Activated CD8-positive, alpha-beta memory T cell treated with anti-CD3 and anti-CD28 coated beads for 4 hours (primary cell): ENCODE measurements at places on chromosomes 6 and 20.
A peak's percentile ranks its signal among the peaks of the same experiment; 100 is the strongest.

DNA sequence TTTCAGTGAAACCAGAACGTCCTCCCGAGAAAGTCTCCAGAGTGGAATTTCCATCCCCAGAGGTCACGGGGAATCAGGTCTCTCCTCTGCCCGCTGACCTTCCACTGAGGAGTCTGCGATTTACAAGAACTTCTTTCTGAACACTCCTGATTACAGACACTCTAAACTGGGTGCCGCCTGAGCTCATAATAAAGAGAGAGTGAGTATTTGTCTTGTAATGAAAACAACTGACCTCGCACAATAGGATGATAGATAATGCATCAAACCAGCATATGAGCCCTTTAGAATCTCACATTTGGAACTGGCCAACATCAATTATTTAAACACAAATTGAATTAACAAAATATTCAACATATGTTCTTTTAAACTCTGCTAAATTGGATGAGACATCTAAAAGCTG, 47.5 kb downstream of the DLL1 start:
- no peak for DNase-seq

DNA sequence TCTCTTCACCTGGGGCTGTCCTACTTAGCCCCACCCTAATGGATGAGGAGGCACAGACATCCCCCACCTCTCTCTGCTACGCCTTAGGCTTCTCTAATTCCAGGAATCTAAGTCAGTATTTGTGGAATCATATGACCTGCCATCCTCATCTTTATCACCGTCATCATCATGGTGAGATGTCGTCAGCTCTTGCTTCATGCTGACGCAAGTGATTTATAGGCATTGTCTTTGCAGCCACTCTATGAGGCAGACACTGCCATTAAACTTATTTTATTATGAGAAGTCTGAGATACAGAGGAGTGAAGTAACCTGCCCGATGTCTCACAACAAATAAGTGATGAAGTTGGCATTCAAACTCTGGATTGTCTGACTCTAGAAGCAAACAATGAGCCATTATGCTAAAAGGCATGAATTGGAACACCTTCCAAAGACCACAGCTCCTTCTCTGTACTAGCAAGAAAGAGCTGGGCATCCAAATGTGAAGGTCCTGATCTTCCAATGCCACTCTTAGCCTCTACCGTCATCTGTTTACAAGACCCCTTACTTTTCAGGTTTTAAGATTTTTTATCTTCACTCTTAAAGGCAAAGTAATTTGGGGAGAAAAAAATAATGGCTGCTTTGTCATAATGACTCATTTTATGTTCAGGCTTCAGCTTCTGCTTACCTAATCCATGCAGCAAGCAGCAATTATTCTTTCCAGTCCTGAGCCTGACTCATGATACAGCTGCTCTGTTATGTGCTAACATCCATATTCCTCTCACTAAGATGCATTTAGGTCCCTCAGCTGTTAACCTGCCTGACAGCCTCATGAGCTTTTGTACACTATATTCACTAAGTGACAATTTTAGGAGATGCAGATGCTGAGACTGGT, 113.7 kb upstream of the BCLAF1 start:
- DNase-seq: no peak

DNA sequence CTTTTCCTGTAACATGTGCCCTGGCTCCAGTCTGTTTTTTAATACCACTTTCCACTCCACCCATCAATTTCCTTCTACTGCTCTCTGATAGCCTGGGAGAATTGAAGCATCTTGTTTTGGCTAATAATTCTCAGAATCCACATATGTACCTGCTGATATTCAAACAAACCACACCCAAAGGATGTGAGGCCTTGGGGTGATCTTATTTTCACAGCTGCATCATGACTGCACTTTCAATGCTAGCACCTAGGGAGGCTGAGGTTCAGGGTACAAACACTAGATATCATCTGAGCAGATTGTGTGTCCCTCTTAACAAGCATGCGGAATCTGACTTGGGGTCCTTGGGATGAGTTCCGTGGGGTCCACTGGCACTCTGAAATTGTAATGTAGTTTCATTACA, 12.7 kb downstream of the FNDC1 start:
- no peak for DNase-seq

- no peak for DNase-seq
Measured at GRCh38 chr20:34570859-34571306, 12.4 kb downstream of the MAP1LC3A start.

DNA sequence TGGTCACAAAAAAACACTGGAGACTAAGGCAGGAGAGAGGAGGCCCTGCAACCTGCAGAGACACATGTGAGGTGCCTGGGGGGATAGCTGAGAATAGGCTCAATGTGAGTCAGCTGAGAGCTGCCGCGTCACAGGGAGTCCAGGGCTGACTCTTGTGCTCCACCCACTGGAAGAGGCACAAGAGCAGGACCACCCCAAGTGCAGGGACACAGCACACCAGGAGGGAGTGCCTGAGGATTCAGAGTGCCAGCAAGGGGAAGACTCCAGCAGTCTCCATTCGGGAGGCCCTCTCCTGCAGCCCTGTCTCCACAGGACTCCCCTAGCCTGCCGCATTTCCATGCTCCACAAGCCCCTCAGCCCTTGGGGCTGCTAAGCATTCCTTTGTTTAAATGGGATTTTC, 105.5 kb downstream of the HUS1B start:
- peak; percentile 4 for DNase-seq

DNA sequence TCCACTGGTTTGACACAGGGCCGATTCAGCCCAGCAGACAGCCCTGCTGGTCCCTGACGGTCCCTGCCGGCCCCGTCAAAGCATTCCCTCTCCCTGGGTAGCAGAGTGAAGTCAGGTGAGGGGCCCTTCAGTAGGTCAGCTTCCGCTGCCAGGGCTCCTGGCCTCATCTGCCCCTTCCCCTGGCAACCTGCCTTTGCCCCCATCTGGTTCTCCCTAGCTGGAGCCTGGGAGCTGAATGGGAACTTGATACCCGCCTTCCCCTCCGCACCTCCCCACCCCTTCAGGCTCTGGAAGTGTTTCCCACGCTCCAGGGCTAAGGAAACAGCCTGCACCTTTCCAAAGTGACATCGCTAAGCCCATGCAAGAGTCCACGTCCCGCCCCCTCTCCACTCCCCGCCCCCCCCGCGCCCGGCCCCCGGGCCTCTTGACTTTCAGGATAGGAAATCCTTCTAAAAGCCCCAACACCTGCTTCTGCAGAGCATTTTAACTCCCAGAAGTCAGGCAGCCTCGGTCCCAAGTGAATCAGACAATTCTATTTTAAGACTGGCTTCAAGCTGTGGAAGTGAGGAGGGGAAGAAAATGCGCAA, 53.3 kb downstream of the ISM1 start:
- DNase-seq: no peak

- DNase-seq: no peak
Measured at GRCh38 chr6:16028966-16029365, 99.9 kb upstream of the MYLIP start.

GRCh38 chr6:51618563-51618962, 468.9 kb downstream of the PKHD1 start:
- DNase-seq: no peak

- no peak for DNase-seq
Measured at GRCh38 chr6:40320947-40321346, 266.2 kb downstream of the LRFN2 start.

GRCh38 chr20:47246061-47246777, 110.3 kb downstream of the ZMYND8 start:
- no peak for DNase-seq

DNA sequence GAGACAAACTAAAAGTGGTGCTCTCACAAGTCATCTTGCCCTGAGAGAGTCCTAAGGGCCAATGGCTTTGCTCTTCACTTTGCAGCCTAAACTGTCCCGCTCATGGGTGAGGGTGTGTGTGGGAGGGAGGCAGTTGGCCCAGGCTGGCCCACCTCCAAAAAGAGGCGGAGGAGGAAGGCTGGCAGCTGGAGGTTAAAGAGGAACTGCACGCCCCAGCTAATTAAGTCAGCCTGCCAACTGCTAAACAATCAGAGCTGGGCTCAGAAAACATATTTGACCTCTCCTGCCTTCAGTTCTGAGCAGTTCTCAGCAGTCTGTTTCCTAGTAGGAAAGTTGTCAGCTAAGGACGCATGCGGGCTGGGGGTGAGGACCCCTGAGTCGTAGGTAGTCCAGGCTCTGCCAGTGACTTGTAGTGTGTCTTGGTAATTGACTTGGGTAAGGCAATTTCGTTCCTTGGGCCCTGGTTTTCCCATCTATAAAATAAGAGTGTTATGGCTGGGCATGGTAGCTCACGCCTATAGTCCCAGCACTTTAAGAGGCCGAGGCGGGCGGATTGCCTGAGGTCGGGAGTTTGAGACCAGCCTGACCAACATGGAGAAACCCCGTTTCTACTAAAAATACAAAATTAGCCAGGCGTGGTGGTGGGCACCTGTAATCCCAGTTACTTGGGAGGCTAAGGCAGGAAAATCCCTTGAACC, 17.0 kb downstream of the GSS start:
- DNase-seq: no peak

DNA sequence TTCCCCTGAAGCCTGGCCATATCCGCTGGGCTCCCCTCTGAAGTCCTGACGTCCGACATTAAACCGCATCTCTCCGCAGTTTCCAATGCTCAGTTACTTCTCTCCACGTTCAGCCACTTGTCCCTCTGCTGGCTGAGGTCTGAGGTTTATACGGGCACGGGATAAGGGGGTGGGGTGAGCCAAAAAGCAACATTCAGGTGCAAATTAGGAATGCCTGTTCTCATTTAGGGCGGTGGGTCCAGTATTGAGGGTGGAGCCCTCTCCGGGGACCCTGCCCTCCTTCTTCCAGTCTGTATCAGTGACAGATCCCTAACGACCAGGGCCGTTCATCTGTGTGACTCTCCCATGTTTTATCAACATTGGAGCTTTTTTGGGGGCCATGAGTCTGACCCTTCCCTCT, 1454.4 kb downstream of the HACE1 start:
- no peak for DNase-seq

DNA sequence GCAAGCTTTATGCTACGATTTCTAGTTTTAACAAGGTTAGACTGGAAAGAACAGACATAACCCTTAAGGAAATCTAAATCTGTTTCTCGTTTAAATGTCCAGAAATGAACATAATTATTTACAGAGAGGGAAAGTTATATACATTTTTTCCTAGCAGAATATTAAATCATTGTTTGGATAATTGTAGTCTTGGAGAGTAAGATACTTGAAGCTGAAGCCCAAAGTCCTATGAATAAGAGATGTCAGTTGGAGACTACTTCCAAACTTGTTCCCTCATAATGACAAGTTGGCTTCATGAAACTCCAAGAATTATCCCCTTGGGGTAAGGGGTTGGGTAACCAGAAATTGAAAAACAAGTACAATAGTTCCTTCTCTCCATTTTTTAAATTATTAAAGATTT, 911.1 kb upstream of the MAN1A1 start:
- DNase-seq: no peak

DNA sequence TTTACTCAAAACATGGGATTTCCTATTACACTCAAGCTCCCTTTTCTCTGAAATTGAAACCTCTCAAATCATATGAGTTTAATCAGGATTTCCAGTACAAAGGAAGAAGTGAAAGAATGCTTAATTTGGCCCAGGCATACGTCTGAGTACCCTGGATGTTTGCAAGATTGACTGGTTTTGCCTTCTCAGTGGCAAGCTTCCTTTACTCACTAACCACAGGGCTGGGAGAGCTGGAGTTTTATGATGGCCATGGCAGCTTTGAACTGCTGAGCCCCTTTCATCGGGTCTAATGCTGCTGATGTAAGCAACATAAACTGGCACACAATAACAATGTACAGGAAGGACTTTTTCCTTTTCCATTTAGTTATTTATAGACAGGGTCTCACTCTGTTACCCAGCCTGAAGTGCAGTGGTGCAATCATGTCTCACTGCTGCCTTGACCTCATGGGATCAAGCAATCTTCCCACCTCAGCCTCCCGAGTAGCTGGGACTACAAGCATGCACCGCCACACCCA, 194.8 kb downstream of the SLC35F1 start:
- no peak for DNase-seq

DNA sequence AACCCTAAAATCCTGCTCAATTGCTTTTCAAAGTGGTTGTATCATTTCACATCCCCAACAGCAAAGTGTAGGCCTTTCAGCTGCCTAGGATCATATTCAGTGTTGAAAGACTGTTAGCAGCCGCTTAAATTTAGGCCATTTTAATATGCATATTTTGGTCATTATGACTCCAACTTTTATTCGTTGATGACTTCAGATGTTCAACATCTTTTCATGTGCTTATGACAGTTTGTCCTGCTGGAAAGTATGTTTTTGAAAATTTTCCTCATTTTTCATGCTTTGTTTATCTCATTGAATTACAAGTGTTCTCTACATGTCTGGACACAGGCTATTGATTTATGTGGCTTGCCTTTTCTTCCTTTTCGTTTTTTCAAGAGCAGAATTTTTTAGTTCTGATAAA, 244.0 kb downstream of the THBS2 start:
- DNase-seq: no peak

GRCh38 chr6:41271901-41272395, 14.5 kb downstream of the TREM1 start:
- no peak for DNase-seq

GRCh38 chr6:17865243-17865642, 122.2 kb downstream of the KIF13A start:
- no peak for DNase-seq

DNA sequence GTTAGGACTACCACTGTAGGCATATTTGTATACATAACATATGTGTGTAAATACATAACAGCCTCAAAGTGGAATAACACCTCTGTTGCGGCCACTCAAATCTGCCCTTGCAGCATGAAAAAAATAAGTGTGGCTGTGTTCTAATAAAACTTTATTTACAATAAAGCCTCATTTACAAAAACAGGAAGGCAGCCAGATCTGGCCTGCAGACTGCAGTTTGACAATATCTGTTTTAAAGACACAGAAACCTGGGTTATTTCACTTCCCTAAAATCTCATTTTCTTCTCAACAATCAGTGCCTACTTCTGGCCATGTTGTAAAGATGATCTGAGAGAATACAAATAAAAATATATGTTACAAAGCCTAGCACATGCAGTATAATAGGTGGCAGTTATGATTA, 53.9 kb upstream of the SCML4 start:
- DNase-seq: no peak

- no peak for DNase-seq
Measured at GRCh38 chr20:24701668-24702067, 232.2 kb downstream of the SYNDIG1 start.

DNA sequence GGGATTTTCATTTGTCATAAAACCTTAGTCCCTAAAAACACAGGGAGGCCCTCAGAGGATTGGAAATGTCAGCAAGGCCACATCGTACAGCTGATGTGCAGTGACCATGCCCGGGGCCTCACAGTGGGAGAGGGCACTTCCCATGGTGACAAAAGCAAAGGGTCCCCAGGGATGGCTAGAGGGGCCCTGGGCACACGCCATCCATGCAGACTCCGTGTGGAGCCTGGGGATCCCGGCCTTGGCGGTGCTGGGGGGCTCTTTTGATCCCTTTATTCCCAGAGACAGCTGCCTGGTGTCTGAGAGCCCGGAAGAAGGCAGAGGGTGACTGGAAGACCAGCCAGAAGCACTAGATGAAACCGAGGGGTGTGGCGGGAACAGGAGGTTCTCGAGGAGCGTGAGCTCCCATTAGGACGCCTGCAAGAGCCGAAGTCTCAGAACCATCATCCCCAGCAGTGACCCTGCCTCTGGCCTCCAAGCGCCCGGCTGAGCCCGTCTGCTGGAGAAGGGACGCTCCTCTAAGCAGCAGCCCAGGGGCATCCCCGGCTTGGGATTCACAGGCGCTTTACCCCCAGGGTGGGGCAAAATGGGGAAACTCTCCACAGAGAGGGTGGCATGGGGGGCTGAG, 49.1 kb upstream of the FRMD1 start:
- DNase-seq: no peak
